NCI-H187 (cell line): ENCODE measurements at places on chromosomes 2 and 18.

DNA sequence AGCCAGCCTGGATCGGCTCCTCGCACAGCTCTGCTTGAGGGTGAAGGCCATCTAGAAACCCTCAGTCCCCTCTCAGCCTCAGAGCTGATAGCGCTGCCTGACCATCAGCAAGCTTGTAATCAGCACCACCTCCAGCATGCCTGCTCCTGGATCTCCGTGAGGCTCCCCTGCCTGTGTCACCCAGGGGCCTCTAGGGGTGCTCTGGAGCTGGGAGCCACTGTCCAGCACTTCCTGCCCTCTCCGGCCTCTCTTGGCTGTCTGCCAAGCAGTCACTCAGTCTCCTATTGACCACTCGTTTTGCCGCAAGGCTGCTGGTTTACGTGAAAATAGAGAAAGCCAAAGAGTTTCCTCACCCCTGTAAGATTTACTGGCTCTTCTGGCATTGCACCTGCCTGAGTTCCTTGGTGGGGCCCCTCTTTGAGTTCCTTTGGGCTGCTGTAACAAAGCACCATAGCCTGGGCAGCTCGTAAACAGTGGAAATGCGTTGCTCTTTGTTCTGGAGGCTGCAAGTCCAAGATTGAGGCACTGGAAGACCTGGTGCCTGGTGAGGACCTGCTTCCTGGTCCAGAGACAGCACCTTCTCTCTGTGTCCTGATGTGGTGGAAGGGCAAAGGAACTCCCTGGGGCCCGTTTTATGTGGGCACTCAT is 17.9 kb downstream of the CAPN10 start:
- DNase-seq: no peak

DNA sequence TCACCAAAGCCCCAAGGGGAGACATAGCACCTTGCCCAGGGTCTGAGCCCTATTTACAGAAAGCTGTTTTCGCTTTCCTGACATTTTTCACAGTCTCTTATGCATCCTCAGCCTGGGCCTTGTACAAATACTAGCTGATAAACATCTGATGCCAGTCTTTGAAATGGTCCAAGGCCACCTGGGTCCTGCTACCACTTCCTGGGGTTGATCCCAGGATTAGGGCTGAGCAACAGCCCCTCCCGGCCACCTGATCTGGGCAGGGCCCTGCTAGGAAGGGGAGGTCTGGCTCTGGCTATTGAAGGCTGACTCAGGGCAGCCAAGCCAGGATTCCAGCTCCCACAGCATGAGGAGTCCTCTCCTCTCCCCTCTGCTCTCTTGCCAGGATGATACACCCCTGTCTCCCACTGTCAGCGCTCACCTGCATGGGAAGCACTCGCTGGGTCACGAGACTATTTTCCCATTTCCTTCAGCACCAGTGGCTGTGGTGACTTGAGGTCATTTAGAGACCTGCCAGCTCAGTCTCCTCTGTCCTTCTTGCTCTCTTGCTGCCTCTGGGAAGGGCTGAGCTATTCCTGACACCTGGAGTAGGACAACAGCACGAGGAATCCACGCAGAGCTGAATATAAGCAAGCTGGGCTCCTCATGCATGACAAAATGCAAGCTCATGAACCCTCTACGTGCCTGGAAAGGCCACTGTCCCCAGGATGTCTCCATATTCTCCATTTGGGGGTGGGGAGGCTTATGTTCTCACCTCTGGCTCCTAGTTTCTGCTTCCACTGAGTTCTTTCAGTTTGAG is 53.0 kb upstream of the LGALSL start:
- peak; percentile 37 for DNase-seq

- no peak for DNase-seq
Measured at GRCh38 chr2:122261911-122262310, 506.5 kb downstream of the TSN start.

DNA sequence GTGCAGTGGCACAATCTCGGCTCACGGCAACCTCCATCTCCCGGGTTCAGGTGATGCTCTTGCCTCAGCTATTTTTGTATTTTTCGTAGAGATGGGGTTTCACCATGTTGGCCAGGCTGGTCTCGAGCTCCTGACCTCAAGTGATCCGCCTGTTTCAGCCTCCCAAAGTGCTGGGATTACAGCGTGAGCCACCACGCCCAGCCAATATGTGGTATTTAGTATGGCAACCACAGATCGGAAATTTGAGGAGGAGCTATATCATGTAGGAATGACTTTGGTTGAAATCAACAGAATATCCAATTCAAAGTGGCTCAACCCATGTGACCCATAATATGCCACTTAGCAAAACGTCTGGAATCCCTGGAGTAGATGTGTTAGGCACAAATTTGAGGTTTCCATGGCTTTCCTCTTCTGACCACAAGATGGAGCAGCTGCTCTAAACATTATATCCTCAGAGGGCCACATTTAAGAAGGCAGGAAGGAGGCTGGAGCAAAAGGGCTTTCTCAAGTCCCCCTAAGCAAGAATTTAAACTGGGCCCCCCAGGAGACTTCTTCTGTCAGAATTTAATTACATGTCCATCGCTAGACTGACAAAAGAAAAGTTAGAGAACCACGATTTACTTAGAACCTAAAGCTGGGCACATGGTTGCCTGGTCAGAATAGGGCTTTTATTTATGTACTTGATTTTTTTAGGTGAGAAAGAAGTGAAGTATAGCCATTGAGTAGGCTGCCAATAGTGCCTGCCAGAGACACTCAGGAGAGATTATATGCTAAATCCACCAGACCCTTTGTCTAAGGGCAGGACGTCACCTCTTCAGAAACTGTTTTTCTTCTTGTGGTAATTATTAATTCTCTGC is 49.6 kb upstream of the ITSN2 start:
- peak; percentile 68 for DNase-seq

- DNase-seq: no peak
Measured at GRCh38 chr2:46876741-46877384, 38.7 kb downstream of the MCFD2 start.

DNA sequence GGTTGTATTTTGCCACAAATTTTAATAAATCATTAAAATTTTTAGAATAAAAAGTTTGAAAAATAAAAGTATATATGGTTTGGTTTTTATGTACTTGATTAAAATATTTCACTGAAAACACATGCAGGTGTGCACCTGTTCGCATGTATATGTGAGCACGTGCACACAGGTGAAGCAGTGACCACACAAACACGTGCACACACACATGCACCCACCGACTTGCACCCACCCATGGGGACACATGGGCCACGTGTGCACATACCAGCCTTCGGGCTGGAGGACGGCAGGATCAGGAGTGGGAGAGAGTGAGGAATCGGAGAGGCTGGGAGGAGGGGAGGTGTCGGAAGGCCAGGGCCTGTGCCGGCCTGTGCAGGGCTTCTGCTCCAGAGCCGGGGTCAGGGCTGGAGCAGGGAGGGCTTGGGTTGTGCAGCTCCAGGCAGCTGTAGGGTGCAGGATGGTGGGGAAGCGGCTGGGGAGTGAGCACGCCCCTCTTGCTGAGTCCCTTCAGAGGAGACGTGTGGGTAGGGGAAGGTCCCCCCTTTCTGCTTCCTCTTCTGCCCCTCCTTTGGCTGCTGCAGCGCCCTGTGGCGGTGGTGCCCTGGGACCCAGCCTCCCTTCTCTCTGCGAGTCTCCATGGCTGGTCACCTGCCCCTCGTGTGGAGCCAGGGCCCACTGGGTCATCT is 106.9 kb upstream of the HDAC4 start:
- DNase-seq: no peak

DNA sequence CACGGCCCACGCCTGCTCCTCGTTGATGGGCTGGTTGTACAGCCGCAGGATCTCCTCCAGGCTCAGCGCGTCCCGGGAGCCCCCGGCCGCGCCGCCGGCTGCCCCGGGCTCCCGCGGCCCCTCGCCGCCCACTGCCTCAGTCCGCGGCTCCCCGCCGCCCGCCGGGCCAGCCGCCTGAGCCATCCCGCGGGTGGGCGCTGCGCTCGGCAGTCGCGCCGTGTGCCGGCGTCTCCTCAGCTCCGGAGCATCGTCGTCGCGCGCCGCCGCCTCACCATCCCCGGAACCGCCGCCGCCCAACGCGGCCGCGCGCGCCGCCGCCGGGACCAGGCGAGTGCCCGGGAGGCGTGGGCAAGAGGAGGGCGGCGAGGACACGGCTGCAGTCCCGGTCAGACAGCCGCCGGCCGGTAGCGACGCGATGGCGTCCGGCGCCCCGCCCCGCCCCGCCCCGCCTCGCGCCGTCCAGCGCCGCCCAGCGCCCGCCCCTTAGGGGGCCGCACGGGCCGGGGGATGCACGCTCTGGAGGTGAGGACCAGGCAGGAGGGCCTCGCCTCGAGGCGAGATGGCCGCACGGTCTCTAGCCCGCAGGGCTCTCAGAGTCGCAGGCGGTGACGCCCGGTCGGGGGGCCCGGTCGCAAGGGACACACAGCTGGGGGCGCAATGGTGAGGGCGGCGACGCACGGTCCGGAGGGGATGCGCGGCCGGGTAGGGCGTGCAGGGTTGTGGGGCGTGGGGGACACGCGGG is at the start of gene SPIRE1:
SPIRE1 (minus strand) TSS at position 424 of the 742 bp plus-strand sequence; CDS start at position 183, 241 bp downstream.
- peak; percentile 21 for DNase-seq

- no peak for DNase-seq
Measured at GRCh38 chr18:51724790-51725721, 527.6 kb upstream of the MEX3C start.

GRCh38 chr2:150528861-150529801 is 41.7 kb upstream of the RND3 start:
- DNase-seq: no peak

GRCh38 chr2:15912203-15912602 is 28.1 kb upstream of the MYCN start:
- DNase-seq: no peak

DNA sequence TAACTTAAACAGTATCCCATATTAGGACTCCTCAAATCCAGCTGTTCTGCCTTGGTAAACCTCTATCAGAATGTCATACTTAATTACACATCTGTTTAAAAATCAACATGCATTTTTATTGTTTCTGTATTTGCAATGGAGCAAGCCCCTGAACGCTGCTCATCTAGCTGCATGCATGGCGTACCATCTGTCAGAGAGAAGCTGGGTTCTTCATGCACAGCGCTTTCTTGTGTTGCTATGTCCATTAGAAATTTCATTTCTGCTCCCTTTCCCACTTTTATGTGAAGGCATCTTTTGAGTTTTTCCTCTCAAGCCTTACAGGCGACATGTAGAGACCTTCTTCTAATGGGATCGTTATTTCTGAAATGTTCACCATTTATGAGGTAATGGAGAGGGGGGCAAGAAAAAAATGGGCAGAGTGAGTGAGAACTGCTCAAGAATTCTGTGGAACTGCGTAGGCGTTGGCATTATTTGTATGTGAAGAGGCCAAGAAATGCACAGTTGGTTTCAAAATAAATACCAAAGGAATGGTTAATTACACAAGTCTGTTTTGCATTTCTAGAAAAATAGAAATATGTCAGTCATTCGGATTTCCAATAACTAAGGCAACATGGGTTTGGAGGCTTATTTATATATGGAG is 31.6 kb downstream of the INSIG2 start:
- no peak for DNase-seq

GRCh38 chr2:172972005-172972619 is 103.5 kb upstream of the MAP3K20 start:
- no peak for DNase-seq

DNA sequence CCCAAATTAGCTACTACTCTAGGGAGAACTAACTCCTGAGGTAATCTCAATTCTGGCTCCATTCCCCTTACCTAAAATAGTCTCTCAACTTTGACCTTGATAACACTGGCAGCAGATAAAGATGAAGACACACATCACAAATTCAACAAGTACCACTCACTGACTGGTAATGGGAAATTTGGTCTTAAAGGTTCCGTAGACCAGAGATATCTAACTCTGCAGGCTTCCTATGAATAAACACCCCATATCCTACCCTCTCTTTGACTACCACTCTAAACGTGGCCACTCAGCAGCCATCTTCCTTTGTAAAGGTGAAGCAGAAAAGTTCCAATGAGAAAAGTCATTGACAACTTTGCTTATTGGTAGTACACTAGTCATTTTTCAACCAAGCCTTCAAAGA is 38.6 kb upstream of the GALNT5 start:
- DNase-seq: no peak

- no peak for DNase-seq
Measured at GRCh38 chr18:25594351-25594750, 242.4 kb upstream of the ZNF521 start.

DNA sequence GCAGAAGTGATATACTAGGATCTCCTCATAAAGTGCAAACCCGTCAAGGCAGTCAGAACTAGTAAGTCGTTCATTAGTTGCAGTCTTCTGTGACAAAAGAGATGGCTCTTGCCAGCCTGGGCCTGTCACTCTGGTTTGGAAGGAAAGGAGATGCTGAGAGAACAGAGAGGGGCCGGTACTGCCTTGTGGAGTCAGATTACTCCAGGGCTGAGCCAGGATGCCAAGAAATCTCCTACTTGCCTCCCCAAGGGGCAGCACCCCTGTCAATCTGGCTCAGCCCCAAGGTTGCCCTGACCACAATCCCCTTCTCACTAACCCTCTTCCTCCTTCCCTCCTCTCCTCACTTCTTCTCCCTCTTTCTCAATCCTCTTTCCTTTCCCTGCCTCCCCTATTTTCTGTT is 62.9 kb upstream of the ASPRV1 start:
- no peak for DNase-seq

DNA sequence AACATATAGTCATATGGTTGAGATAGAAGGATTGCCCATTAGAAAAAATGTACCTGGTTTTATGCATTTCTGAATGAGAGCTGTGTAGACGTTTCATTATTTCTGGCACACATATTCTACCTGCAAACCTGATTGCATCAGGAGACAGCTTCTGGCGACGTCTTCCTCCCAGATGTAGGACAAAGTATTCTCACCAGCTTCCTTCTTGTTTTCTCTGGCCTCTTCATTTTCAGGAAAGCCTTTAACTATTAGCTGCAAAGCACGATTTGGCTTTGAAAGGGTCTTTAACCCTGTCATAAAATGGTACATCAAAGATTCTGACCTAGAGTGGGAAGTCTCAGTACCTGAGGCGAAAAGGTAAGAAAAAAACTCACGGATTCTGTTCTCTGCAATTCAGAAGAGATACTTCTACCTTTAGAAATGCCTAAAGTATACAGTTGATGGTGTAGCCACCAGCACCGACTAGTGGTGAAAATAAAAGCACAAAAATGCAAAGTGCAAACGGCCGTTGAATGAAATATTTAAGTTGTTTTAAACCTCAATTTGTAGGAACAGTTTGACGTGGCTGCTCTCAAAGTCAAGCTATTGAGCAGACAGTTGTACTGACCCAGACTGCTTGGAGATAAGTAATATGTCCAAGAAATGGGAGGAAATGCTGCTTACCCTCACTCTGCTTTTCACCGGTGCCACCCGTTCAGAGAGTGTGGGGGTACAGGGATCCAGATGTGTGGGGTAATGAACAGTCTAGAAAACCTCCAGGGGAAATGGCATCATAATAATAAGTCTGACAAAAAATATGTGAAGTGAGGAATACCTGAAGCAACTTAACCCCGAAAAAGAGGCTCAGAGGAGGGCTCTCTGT is 20.2 kb downstream of the IL18RAP start:
- no peak for DNase-seq
